ENCODE measurements at places on chromosomes 16 and 17. TPM values are rescaled to one million over a fixed set of nuclear protein-coding genes. Genes with fewer than 3 reads are reported as not detected.

DNA sequence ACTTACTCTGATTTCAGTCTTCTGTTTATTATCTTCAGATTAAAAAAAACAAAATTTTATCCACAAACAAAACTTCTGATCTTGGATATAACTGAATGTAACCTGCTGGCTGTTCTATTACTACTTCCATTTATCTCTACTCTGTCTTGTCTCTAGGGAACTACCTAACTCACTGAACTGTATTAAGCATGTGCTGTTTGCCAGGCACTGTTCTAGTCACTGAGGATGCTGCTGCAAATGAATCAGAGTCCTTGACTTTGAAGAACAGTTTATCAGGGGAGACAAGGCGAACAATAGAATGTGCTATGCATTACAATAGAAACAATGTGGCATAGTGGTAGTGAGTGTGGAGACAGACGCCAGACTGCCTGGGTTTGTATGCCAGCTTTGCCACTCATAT lies 2.3 kb upstream of the ANKRD40 start:
- DNase-seq = no peak

DNA sequence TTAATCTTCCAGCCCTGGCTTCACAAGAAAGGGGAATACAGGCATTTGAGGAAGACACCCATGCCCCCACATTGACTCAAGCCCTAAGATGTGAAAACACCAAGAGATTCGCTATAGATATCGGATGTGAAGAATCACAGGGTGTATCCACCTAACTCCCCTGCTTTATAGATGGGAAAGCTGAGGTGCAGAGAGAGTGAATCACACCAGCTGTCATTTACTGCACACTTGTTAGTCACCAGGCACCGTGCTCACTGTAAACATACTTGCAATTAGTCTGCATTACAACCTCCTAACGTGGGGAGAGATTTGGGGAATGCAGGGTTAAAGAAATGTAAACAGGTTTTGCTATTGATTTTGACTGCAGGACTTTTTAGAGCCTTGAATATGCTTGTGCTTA lies 325.5 kb downstream of the C16orf95 start:
- DNase-seq = no peak

- peak; percentile 42 for DNase-seq
These were observed 59.8 kb downstream of the NEUROD2 start for GRCh38 chr17:39547713-39548478.

DNA sequence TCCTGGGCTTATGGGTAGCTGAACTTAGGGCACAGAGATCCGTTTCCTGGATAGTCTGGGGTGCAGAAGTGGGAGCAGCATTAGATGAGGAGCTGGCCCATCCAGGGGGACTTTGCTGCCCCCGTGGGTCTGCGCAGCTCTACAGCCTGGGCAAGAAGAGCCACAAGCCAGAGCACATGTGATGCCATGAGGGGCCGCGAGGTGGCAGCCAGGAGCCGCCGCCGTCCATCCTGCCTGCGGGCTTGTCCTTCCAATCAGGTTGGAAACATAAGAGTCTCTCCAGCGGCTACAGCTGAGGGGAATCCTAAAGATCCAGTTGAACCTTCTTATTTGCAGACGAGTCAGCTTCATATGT lies 21.9 kb downstream of the C1QTNF1 start:
- peak; percentile 84 for DNase-seq

GRCh38 chr16:67149276-67150046 lies 1.3 kb downstream of the B3GNT9 start:
- DNase-seq = no peak

DNA sequence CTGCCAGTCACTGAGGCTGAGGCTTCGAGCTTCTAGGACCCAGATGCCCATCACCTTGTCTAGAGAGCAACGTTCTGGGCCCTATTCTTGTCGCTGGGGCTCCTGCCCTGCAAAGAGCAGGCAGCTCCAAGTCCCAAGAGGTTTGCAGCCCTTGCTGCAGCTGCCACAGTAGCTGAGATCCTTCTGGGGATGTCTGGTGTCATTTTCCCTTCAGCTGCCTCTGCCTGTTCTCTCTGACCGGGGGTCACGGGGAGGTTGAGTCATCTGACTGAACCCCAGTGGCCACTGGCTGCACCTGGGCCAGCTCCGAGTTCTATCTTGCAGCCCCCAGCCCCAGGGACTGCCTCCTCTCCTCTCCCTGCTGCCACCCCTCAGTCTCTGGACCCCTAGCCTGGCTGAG lies 4.9 kb downstream of the WSCD1 start:
- DNase-seq = no peak

DNA sequence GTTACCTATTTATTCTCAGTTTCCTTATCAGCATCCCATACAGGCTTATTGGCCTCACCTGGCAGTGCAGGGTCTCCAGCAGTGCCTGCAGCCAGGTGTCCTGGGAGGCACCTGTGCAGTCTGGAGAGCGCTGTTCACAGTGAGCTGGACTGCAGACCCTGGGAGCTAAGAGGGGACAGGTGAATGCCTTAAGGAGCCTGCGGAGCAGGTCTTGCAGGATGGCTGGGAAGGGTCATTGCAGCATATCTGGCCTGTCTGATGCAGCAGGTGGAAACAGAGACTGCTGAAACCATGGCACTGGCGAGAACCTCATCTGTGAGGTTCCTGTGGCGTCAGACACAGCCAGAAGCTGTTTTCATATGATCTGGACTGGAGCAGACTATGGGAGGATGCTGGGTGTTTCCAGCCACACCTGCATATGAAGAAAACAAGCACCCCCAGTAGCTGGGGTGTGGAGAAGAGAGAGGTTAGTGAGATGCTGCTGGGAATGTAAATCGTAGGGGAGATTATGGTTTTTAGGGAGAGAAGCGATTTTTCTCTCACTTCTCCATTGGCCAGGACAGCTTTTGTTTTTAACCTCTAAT lies 77.0 kb downstream of the NTN1 start:
- DNase-seq = no peak

- DNase-seq = no peak
These were observed 167.1 kb upstream of the ZFHX3 start for GRCh38 chr16:73214825-73215677.

- no peak for DNase-seq
These were observed 72.9 kb downstream of the CREBBP start for GRCh38 chr16:3807425-3808123.

The MEIOC gene
- not detected for total RNA-seq

The MYOCD gene
- total RNA-seq = 0.40 TPM

The QRICH2 gene
- total RNA-seq = 12.1 TPM

The NOMO2 gene
- total RNA-seq = 105 TPM
